Astrocyte (in vitro differentiated cells and primary cell): ENCODE measurements at places on chromosomes 1 and 21. TPM values are rescaled to one million over a fixed set of nuclear protein-coding genes. Genes with fewer than 3 reads are reported as not detected.

GRCh38 chr1:16621300-16621658 is 7.9 kb upstream of the NBPF1 start:
- no peak for DNase-seq

GRCh38 chr1:23756676-23757075 is 13.4 kb downstream of the ELOA start:
- peak; percentile 45 for DNase-seq

GRCh38 chr1:70264839-70265238 is 43.7 kb downstream of the SRSF11 start:
- DNase-seq, result no peak

GRCh38 chr1:240705579-240705978 is 93.6 kb upstream of the GREM2 start:
- peak; percentile 79 for DNase-seq

The ADCY10 gene
- total RNA-seq, result 0.07 and 0.27 TPM in 2 replicates

The SLC44A5 gene
- total RNA-seq, result 1.6 and 2.2 TPM in 2 replicates
